ENCODE measurements at places on chromosomes 4 and X. TPM values are rescaled to one million over a fixed set of nuclear protein-coding genes. Genes with fewer than 3 reads are reported as not detected.

SORBS2 gene
- total RNA-seq, result 23.3 TPM

NAP1L5 gene
- 2.0 TPM for total RNA-seq

F11 gene
- 207 TPM for total RNA-seq

GATA1 gene
- 39.9 TPM for total RNA-seq

MED14 gene
- total RNA-seq, result 20.1 TPM

SLC34A2 gene
- 0.14 TPM for total RNA-seq

GRIPAP1 gene
- total RNA-seq, result 21.3 TPM

VEGFC gene
- 1.3 TPM for total RNA-seq

CXCL8 gene
- 1.5 TPM for total RNA-seq

SYNPO2 gene
- total RNA-seq, result 10.9 TPM

TLR7 gene
- 0.65 TPM for total RNA-seq

AKAP17A gene
- total RNA-seq, result 16.2 TPM

MAGED4B gene
- total RNA-seq, result 0.25 TPM

Data from liver (tissue), 10 donors.